ENCODE measurements at places on chromosomes 1 and 21.

DNA sequence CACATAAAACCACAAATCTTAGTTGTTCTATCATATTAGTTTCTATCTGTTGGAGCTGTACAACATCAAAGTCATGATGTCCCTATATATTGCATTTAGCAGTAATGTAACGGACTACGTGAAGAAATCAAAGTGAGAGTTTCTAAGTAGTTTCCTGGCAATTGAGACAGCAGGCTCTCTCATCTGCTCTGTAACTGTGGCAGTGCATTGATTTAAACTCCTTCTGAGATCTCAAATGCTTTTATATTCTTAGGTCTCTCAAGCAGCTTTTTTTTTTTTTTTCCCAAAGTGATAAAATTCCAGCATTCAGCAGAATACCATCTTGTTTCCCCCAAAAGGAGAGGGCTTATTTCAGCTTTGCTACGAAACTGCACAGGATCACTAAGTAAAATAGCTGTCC is 480.1 kb downstream of the PTBP2 start:
- no peak for DNase-seq

DNA sequence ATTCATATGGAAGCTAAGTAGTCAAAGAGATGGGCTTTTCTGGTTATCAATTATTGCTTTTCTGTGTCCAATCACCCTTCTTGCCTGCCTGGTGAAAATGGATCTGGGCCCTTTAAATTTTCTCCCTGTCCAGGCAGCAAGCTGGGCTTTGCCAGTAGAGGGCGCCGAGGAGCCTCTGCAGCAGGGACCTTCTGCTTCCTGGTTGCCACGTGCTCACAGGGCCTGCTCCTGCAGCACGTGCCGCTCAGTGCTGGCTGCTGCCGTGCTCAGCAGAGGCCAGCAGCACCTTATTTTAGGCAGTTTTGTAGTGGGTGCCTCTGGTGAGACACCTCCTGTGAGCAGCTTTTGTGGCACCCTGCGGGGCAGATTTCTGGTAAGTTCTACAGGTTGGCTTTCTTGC is 4.0 kb downstream of the ACTL8 start:
- no peak for DNase-seq

GRCh38 chr1:196098000-196098399 is 510.2 kb downstream of the KCNT2 start:
- DNase-seq, result no peak

DNA sequence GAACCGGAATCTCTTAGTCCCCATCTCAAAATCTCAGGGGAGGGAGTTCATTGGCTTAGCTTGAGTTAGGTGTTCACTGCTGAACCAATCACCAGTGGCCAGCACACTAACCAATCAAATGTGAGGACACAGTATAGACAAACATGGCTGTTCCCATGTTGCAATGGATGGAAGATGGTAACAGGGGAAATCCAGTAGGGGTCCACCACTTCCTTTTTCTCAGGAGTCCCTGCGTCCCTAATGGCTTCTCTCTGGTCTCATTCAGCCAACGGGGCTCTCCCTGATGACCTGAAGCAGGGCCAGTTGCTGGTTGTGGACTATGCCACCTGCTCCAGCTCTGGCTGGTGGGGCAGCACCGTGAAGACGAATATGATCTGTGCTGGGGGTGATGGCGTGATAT is 9.7 kb downstream of the CELA2B start:
- DNase-seq, result no peak

- no peak for DNase-seq
These were observed 255.8 kb upstream of the CACYBP start for GRCh38 chr1:174743654-174744561.

- no peak for DNase-seq
These were observed 183.7 kb upstream of the LMO4 start for GRCh38 chr1:87144981-87145380.

DNA sequence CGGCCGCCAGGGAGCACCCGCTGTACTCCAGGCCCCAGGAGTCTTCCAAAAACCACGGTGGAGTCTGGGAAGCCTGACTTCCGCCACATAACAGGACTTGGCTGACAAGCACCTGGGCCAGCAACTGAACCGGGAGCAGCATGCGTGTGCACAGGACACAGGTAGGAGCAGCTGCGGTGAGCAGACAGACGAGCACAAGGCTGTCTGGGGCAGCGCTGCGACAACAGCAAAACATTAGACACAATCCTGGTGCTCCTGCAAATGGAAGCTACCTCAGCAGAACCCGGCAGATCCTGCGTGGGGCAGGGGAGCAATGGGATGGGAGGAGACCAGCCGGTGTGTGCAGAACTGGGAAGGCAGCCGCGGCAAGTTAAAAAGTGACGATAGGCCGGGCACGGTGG is 80.4 kb downstream of the NPHP4 start:
- DNase-seq, result no peak

DNA sequence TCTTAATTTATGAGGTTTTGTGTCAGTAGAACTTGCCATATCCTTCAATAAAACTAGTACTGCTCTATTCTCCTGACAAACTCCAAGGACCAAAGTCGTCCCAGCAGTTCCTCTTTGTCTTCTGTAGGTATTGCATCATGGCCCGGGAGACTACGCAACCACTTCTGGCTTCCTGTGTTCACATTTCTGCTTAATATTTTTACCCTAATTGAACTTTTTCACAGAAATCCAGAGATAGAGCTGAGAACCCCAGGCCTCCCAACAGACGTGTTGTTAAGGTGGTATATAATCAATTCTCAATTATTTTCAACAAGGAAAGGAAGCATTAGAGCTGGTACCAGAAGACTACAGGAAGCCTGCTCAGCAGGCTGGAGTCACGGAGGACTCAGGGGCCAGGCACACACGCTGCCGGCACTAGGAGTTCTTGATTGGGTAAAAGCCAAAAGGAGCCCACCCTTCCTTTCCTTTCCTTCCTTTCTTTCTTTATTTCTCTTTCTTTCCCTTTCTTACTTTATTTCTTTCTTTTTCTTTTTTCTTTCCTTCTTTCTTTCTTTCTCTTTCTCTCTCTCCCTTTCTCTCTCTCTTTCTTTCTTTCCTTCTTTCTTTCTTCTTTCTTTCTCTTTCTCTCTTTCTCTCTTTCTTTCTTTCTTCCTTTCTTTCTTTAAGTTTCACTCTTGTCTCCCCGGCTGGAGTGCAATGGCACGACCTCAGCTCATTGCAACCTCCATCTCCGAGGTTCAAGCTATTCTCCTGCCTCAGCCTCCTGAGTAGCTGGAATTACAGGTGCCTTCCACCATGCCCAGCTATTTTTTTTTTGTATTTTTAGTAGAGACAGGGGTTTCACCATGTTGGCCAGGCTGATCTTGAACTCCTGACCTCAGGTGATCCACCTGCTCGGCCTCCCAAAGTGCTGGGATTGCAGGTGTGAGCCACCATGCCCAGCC is 173.7 kb downstream of the ZBTB18 start:
- DNase-seq, result no peak

GRCh38 chr1:22825486-22826189 is 115.0 kb downstream of the EPHB2 start:
- DNase-seq, result no peak

DNA sequence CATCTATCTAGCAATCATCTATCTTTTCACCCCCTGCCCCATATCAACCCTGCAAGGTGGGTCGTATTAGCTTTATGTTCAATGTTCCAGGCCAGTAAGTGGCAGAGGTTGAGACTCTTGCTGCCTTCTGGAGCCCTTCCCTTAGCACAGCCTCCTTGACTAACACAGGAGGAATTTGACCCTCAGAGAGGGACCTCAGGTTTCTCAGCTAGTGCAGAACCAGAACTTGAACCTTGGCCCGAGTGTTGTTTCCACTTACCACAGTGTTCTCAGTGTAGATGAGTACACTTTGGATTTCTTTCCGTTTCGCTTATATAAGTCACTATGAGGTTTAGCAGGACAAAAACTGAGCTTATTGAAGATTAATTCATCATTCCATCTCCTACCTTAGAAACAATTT is 11.1 kb upstream of the ATF3 start:
- DNase-seq, result no peak

DNA sequence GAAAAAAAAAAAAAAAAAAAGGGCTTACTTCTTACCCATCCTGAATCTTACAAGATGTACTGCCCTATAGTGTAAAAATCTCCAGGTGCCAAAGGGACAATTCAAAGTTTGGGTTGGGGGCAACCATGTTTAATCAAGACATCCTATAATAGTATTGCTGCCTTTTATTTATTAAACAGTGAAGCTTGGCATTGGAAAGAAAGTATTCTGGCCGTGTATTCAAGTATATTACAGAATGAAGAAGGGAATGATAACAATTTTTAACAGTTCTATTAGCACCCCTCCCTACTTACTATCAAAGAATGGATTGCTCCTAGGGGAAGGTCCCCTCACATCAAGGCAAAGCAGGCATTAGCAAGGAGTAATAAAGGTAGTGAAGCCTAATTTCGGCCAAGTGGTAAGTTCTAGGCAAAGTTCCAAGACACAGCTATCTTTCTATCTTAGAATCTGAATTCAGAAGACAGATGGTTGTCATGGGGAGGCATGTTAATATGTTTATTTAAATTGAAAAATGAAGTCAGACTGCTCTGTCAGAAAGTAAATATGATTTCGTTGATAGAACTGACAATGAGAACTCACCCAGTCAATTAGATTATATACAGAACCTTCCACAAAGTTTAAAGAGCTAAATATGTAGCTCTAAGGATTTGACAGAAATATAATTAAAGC is 24.6 kb downstream of the ST7L start:
- no peak for DNase-seq

- no peak for DNase-seq
These were observed 395.7 kb downstream of the KCNH1 start for GRCh38 chr1:210738256-210738655.

- DNase-seq, result no peak
These were observed 6.2 kb downstream of the LRRC52 start for GRCh38 chr1:165549973-165550372.

DNA sequence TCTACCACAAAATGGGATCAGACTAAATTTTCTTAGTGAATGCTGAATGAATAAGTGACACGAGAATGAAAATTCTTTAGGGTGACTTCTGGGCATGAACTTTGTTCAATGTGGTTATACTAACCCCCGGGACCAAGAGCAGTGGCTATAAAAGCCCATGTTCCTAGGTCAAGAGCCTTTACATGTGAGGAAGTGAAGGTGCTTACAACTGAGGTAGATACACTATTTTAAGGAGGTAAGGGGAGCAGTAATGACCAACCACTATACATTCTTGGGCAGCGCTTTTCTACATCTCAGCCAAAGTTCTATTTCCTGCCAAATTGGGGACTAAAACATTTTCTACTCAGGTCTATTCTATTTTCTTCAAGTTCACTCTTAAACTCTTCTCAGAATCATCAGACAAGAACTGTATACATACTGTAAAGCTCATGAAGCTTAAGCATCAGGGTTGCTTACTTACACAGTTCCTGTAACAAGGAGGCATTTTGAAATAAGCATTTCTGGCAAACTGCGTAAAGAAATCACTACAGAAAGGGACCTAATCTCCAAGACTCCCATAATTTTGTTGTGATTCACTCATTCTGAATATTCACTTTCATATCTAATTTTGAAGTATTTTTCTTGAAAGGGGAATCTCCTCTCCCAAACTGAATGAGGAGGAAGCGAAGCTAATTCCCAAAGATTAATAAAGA is 8.5 kb upstream of the ARHGAP29 start:
- no peak for DNase-seq

DNA sequence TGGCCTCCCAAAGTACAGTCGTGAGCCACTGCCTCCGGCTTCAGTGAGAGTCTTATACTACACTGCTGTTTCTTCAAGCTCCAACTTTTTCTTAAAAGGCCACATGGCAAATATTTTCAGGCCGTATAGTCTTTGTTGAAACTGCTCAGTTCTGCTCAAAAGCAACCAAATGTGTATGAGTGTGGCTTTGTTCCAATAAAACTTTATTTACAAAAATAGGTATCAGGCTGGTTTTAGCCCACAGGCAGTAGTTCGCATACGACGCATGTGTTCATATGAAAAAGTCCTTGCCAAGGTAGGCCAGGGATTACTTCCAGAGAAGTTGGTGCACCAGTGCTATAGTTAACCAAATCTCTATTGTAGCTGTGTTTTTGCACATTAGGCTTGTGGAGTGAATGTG is 6.2 kb downstream of the PLEKHM2 start:
- DNase-seq, result no peak

DNA sequence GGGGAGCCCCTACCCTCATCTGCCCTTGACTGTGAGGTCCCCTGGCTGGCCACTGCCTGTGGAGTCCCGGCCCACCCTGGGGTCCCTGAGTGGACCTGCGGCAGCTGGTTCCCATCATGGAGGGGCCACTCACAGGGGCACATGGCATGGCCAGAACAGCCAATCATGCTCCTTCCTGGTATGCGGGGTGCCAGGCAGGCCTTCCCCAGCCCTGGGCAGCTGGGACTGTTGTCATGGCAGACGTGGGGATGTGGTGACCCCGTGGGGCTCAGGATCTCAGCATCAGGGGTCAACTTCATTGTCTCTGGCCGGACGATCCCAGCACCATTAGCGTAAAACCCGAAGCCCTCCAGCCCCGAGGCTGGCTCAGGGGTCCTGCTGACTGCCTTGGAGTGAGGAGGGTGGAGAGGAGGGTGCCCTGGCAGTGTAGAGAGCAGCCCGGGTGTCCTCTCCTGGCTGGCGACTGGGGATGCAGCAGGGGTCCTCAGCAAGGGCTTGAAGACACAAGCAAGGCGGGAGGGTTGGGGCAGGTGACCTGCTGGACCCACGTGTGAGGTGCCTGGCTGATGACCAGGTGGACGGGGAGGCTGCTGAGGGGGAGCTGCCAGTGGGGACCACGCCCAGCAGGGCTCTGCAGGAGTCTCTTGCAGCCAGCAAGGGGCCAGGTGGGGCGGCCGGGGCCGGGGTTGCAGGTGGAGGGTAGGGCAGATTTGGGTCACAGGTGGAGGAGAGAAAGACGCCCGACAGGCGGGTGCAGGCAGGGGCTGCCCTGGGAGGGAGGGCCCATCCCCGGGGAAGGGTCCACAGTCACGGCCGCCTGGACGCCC is 45.1 kb downstream of the TRIM11 start:
- DNase-seq, result no peak

DNA sequence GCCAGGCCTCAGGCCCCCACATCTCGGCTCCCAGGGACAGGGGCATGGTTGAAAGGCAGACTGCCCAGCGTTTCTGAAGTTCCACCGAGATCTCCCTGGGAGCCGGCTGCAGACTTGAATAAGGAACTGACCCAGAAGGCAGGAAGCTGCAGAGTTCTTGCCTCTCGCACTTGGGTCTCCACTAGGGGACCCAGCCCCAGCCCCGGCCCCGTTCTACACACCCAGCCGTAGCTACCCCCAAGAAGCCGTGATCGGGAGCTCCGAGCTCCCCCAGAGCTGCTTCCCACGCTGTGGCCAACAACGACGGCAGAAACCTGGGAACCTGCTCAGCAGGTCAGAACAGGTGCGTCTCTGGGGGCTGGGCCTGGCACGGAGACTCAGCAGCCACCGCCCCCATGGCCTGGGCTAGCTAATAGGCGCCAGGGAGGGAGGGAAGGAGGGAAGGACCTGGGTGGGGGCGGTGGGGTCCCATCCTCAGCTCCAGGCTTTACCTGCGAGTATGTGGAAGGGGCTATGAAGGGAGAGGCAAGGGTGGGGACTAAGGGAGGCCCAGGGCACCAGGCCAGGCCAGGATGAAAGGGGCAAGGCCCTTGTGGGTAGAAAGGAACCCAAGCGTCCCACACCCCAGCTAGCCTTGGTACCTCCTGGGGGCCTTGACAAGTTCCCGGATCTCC is at the start of gene NECTIN4:
TSS of gene NECTIN4 (minus strand) at position 308 of the 674 bp plus-strand sequence. CDS start at position 46, 262 bp downstream.
- no peak for DNase-seq

GRCh38 chr1:103146166-103146565 is 37.8 kb upstream of the COL11A1 start:
- no peak for DNase-seq

Measured in activated CD8-positive, alpha-beta memory T cell treated with anti-CD3 and anti-CD28 coated beads for 4 hours (primary cell).